Inflammatory macrophage (primary cell): ENCODE measurements at places on chromosomes 2 and 18.

DNA sequence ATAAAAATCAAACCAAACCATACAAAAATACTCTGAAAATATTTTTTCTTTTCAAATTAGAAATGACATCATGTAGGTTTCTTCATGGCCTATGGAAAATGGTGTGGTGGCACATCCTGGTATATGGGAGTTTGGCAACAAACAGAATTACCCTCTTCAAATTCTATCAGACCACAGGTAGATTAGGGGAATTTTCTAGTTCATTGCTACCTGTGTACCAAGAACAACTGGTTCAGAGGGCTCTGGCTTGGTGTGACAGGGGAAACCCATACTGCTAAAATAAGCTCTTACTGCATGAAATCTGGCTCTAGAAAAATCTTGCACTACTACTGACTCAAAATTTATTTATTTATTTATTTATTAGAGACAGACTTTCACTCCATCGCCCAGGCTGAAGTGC, 63.4 kb upstream of the PELI1 start:
- DNase-seq: no peak

- no peak for DNase-seq
These were observed 37.4 kb downstream of the NCKAP1 start for GRCh38 chr2:183000846-183001245.

- DNase-seq: no peak
These were observed 145.7 kb upstream of the HDAC4 start for GRCh38 chr2:239546541-239546940.

DNA sequence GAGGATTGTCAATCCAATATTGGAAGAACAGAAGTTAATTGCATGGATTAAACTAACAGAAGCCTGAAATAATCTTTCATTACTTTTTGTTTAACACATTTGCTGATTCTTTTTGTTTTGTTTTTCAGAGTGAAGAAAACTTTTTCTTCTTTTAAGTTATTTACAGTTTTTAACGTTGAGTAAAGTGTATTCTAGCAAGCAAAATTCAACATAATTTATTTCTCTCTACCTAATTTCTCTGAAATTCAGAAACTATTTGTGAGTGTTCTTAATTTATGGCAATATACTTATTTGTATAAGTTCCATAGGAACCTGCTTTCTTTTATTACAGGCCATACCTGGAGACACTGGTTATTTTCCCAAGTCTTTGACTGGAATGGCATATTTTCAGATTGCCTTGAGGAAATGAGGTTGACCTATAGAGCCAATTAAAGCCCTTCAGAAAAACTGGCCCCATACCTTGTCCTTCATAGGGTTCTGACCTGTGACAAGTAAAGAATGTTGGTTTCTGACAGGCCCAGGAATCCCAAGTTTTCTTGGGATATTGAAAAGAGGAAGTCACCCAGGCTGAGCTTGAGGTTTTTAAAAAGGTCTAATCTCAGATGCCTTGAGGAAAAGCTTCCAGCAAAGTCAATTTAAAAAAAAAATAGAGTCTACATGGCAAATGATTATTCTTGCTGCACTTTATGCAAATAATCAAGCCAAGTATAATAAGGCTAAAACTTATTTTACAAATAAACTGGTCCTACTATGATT, 26.8 kb upstream of the LIPG start:
- no peak for DNase-seq

DNA sequence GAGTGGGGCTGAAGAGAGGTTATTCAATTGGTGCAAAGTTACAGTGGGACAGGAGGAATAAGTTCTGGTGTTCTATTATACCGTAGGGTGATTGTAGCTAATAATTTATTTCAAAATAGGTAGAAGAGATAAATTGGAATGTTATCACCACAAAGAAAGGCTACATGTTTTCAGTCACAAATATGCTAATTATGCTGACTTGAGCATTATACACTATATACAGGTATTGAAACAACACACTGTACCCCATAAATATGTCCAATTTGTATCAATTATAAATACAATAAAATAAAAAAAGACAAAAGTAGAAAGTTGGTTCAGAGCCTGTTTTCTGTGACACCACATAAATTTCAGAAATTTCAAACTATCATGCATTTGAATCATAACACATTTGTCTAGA, 97.7 kb downstream of the CDH19 start:
- no peak for DNase-seq
